ENCODE measurements at places on chromosomes 5 and 9.
A peak's percentile ranks its signal among the peaks of the same experiment; 100 is the strongest.

DNA sequence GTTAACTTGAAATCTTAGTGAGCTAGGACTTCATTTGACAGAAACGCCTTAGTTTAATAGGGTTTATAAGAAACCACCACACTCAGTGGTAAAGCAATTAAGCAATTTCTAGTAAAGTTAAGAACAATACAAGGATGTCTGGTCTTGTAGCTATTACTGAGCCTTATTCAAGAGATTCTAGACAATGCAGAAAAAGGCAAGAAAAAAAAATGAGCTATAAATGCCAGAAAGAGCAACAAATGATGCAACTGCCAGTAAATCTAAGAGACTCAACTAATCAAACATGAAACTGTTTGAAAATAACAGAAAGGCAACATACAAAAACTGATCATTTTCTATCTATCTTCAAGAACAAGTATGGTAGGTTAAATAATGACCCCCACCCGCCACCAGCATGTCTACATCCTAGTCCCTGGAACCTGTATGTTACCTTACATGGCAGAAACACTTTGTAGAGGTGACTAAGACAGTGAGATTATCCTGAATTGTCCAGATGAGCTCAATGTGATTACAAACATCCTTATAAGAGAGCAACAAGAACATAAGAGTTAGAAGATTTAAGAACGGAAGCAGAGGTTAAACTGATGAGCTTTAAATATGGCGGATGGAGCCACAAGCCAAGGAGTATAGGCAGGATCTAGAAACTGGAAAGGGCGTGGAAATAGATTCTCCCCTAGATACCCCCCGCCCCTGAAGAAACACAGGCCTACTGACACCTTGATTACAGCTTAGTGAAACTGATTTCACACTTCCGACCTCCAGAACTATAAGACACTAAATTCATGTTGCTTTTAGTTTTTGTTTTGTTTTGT is 93.0 kb downstream of the SUSD1 start:
- no peak for DNase-seq
- no peak overlapping the region for H3K4me3 ChIP-seq

- peaks cover 3% of the 10 kb centered on the region for H3K4me1 ChIP-seq
- H3K27ac ChIP-seq = no peak overlapping the region
- no peaks in the 10 kb centered on the region for H3K36me3 ChIP-seq
- no peaks in the 10 kb centered on the region for H3K27me3 ChIP-seq
Observed at GRCh38 chr5:93622240-93622885, 39.3 kb downstream of the NR2F1 start.

DNA sequence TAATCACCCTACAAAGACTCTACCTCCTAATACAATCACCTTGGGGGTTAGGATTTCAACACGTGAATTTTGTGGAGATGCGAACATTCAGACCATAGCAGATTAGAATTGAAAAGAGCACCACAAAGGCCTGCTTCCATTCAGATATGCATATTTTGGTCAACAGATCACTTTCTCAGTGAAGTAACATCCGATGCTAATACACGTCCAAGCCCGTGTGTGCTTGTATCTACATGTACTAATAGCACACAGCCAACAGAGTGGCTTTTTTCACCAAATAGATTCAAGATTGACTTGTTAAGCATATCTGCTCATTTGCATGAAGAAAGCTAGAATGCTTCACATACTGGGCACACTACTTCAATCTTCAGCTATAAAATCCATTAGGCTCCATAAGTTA is 35.6 kb upstream of the SSBP2 start:
- no peaks in the 10 kb centered on the region for H3K4me1 ChIP-seq
- no peak overlapping the region for H3K27ac ChIP-seq
- H3K27me3 ChIP-seq = no peaks in the 10 kb centered on the region
- no peak overlapping the region for H3K4me3 ChIP-seq

GRCh38 chr5:79392776-79393175 is 121.2 kb downstream of the HOMER1 start:
- no peaks in the 10 kb centered on the region for H3K4me1 ChIP-seq
- H3K4me3 ChIP-seq = no peak overlapping the region
- H3K36me3 ChIP-seq = no peaks in the 10 kb centered on the region

DNA sequence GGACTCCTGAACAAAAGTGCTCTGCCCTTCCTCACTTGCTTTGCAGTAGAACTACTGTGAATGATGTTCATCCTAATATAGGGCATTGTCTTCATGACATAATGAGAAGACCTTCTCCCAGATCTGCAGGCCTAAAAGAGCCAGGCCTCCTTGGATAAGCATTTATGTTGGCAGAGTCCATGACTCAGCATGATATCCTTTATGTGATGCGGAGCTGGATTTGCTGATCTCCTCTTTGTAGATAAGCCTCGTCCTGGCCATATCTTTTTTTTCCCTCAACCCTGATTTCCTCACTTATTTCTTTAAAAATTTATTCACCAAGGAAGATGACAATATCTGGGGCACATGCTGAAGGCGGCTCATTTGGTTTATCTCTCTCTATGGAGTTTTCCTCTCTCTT is 62.4 kb upstream of the TAS2R1 start:
- H3K36me3 ChIP-seq = no peaks in the 10 kb centered on the region
- H3K27ac ChIP-seq = no peak overlapping the region
- no peaks in the 10 kb centered on the region for H3K4me1 ChIP-seq
- H3K27me3 ChIP-seq = no peaks in the 10 kb centered on the region
- H3K4me3 ChIP-seq = no peak overlapping the region

- no peak for DNase-seq
- H3K27ac ChIP-seq = no peak overlapping the region
- no peaks in the 10 kb centered on the region for H3K27me3 ChIP-seq
- no peak overlapping the region for H3K4me3 ChIP-seq
Observed at GRCh38 chr5:139690064-139690802, 42.1 kb downstream of the CXXC5 start.

DNA sequence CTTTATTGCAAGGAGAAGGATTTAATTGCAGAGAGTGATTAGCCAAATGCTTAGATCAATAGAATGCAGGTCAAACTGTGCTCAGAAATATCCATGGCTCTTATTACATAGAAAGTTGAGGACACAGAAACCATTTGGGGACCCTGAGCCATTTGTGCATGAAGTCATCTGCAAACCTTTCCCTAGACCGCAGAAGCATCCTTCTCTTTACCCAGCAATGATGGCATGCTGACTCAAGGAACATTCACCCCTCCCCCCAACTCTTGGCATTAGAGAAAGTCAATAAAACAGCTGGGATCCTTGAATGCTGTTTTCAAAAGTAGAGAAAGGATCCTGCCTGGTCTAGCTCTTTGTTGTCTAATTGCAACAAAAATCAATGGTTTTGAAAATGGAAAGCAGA is 73.5 kb downstream of the PPP2R2B start:
- no peaks in the 10 kb centered on the region for H3K4me1 ChIP-seq
- no peaks in the 10 kb centered on the region for H3K36me3 ChIP-seq
- no peaks in the 10 kb centered on the region for H3K27me3 ChIP-seq
- no peak for DNase-seq

DNA sequence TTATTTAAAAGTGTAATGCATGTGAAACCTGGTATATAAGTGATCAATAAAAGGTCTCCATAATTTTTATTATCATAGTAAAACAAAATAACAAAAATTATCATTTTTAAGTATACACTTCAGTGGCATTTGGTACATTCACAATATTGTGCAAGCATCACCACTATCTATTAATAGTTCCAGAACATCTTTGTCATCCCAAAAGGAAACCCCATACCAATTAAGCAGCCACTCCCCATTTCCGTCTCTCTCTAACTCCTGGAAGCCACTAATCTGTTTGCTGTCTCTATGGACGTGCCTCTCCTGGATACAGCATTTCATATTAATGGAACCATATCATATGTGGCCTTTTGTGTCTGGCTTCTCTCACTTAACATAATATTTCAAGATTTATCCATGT is 7.6 kb downstream of the OLFML2A start:
- no peaks in the 10 kb centered on the region for H3K27me3 ChIP-seq
- no peak for DNase-seq
- H3K36me3 ChIP-seq = no peaks in the 10 kb centered on the region
- H3K4me1 ChIP-seq = no peaks in the 10 kb centered on the region
- H3K27ac ChIP-seq = no peak overlapping the region

GRCh38 chr5:127549551-127549950 is 32.1 kb downstream of the PRRC1 start:
- no peaks in the 10 kb centered on the region for H3K27me3 ChIP-seq
- no peaks in the 10 kb centered on the region for H3K4me1 ChIP-seq
- no peak overlapping the region for H3K27ac ChIP-seq
- no peak for DNase-seq
- peaks cover 19% of the 10 kb centered on the region for H3K36me3 ChIP-seq

GRCh38 chr9:8867148-8867547 is 1067.6 kb upstream of the DMAC1 start:
- H3K4me3 ChIP-seq = no peak overlapping the region
- H3K27me3 ChIP-seq = no peaks in the 10 kb centered on the region
- H3K4me1 ChIP-seq = no peaks in the 10 kb centered on the region
- no peaks in the 10 kb centered on the region for H3K36me3 ChIP-seq
- DNase-seq = no peak

- H3K27ac ChIP-seq = peak overlapping the region; percentile 56
- no peak overlapping the region for H3K4me3 ChIP-seq
- H3K27me3 ChIP-seq = no peaks in the 10 kb centered on the region
Observed at GRCh38 chr5:40406741-40407211, 272.9 kb upstream of the PTGER4 start.

GRCh38 chr9:10701906-10702305 is 89.1 kb upstream of the PTPRD start:
- H3K4me1 ChIP-seq = no peaks in the 10 kb centered on the region
- no peak overlapping the region for H3K4me3 ChIP-seq
- no peak for DNase-seq
- H3K36me3 ChIP-seq = no peaks in the 10 kb centered on the region
- H3K27ac ChIP-seq = no peak overlapping the region

DNA sequence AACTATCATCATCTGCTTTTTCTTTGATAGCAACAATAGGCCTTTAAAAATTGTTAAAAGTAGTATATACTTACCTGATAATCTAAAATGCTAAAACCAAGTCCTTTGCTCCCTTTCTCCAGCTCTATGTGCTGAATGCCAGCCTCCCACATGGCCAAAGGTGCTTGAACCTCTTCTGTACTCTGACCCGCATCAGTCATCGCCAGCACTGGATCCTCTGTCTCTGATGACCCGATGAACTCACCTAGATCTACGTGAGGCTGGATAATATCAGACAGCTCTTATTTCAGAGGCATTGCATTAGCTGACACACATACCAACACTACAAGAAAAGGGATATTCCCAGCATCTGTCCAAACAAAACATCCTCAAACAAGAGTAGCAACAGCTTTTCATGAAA is 89.5 kb downstream of the MPDZ start:
- no peaks in the 10 kb centered on the region for H3K36me3 ChIP-seq
- no peak overlapping the region for H3K4me3 ChIP-seq
- no peak overlapping the region for H3K27ac ChIP-seq
- no peaks in the 10 kb centered on the region for H3K27me3 ChIP-seq
- H3K4me1 ChIP-seq = no peaks in the 10 kb centered on the region

GRCh38 chr9:114935119-114935518 is 4.7 kb upstream of the TNFSF8 start:
- peaks cover 6% of the 10 kb centered on the region for H3K27me3 ChIP-seq
- H3K4me3 ChIP-seq = no peak overlapping the region
- H3K4me1 ChIP-seq = peaks cover 3% of the 10 kb centered on the region
- H3K36me3 ChIP-seq = no peaks in the 10 kb centered on the region
- DNase-seq = no peak

GRCh38 chr5:133321833-133322420 is 270.1 kb downstream of the HSPA4 start:
- peak overlapping the region; percentile 63 for H3K27ac ChIP-seq
- H3K4me3 ChIP-seq = no peak overlapping the region
- DNase-seq = peak; percentile 79
- H3K27me3 ChIP-seq = no peaks in the 10 kb centered on the region
- H3K4me1 ChIP-seq = peaks cover 34% of the 10 kb centered on the region

- DNase-seq = no peak
- no peaks in the 10 kb centered on the region for H3K36me3 ChIP-seq
- no peak overlapping the region for H3K4me3 ChIP-seq
- H3K27me3 ChIP-seq = no peaks in the 10 kb centered on the region
- H3K4me1 ChIP-seq = no peaks in the 10 kb centered on the region
Observed at GRCh38 chr5:3896098-3896497, 300.5 kb downstream of the IRX1 start.

GRCh38 chr5:95823218-95823737 is 752 bp upstream of the GLRX start:
- H3K27me3 ChIP-seq = no peaks in the 10 kb centered on the region
- peak overlapping the region; percentile 86 for H3K27ac ChIP-seq
- H3K4me3 ChIP-seq = peak overlapping the region; percentile 87
- peaks cover 25% of the 10 kb centered on the region for H3K4me1 ChIP-seq
- no peaks in the 10 kb centered on the region for H3K36me3 ChIP-seq

GRCh38 chr5:132807163-132807838 is 5.8 kb upstream of the SOWAHA start:
- H3K27ac ChIP-seq = no peak overlapping the region
- H3K36me3 ChIP-seq = no peaks in the 10 kb centered on the region
- no peaks in the 10 kb centered on the region for H3K4me1 ChIP-seq
- DNase-seq = peak; percentile 20

DNA sequence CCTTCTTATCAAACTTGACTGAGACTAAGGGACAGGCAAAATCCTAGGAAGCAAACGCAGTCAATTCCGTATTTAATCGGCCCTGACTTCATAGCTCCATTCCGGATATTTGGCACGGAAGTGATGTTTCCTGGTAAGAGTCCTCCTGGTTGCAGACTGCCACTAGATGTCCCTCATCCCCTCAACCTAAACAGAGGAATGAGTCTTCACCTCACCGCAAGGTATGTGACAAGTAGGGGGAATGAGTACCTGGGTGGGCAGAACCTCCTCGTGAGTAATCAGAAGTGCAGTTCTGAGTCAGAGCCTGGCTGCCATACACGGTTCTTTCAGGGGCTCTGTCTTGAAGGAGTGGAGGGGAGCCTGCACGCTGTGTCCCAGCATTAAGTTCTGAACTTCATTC is 173.6 kb downstream of the MUSK start:
- no peaks in the 10 kb centered on the region for H3K36me3 ChIP-seq
- no peak overlapping the region for H3K27ac ChIP-seq
- no peak for DNase-seq
- H3K4me1 ChIP-seq = no peaks in the 10 kb centered on the region

GRCh38 chr9:83665580-83666200 is 42.1 kb downstream of the UBQLN1 start:
- H3K4me1 ChIP-seq = peaks cover 14% of the 10 kb centered on the region
- peaks cover 25% of the 10 kb centered on the region for H3K36me3 ChIP-seq
- no peak for DNase-seq
- peak overlapping the region; percentile 8 for H3K27ac ChIP-seq
- no peaks in the 10 kb centered on the region for H3K27me3 ChIP-seq

DNA sequence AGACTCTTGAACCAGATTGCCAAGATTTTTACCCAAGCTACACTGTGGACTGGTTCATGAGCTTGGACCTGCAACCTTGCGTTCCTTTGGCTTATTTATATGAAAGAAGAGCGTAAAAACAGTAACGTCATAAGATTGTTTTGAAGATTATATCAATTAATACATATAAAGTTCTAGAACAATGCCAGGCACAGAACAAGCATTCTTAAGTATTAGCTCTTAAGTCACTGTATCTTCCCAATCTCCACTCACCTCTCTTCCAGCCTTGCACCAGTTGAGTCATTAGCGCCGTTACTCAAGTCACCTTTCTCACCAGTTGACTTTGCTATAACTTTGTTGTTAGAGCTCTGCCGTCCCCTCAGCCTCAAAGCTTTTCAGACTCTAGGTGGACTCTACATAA is 415.7 kb downstream of the PLK2 start:
- H3K27me3 ChIP-seq = no peaks in the 10 kb centered on the region
- no peaks in the 10 kb centered on the region for H3K36me3 ChIP-seq
- H3K27ac ChIP-seq = no peak overlapping the region
- no peak for DNase-seq
